ENCODE measurements at places on chromosomes 4 and X.
A peak's percentile ranks its signal among the peaks of the same experiment; 100 is the strongest.

- no peak for DNase-seq
Measured at GRCh38 chr4:145878501-145879435, 59.9 kb downstream of the ZNF827 start.

DNA sequence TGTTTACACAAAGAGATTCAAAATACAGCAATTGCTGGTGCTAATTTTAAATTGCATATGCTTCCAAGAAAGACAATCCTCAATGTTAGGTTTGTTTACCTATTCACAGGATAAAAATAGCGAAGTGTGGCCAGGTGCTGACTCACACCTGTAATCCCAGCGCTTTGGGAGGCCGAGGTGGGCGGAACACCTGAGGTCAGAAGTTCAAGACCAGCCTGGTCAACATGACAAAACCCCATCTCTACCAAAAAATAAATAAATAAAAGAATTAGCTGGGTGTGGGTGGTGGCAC lies 77.7 kb downstream of the OPHN1 start:
- no peak for DNase-seq

- DNase-seq = no peak
Measured at GRCh38 chr4:158808399-158808798, 39.6 kb downstream of the FNIP2 start.

GRCh38 chr4:168797194-168797593 lies 212.9 kb downstream of the CBR4 start:
- no peak for DNase-seq

DNA sequence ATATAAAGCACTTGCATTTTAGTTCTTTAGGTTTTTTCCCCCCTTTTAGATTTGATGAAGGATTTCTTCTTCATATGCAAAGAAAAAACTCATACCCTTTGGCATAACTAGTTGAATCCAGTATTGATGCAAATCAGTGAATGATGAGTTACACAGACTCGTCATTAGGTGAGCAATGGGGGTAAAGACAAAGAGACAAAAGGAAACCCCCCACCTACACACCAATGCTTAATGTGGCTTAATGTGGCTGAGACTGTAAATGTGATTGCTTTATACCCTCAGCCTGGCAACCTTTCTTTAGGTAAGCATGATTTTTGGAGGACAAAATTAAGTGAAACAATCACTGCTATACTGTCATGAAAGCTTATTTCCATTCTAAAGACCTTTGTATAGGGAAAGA lies 39.5 kb downstream of the CD40LG start:
- peak; percentile 62 for DNase-seq

GRCh38 chrX:25017667-25018247 lies 2.0 kb upstream of the ARX start:
- DNase-seq = no peak

Data from stimulated activated CD4-positive, alpha-beta T cell treated with anti-CD3 and anti-CD28 coated beads, Interleukin-2, amount 100 ng/mL, for 4 hours (primary cell).